ENCODE measurements at places on chromosomes 2 and 18.

GRCh38 chr2:169039702-169040101, 8.6 kb upstream of the ABCB11 start:
- no peaks in the 10 kb centered on the region for H3K27me3 ChIP-seq
- no peaks in the 10 kb centered on the region for H3K4me1 ChIP-seq
- no peak overlapping the region for H3K4me3 ChIP-seq
- no peaks in the 10 kb centered on the region for H3K36me3 ChIP-seq

DNA sequence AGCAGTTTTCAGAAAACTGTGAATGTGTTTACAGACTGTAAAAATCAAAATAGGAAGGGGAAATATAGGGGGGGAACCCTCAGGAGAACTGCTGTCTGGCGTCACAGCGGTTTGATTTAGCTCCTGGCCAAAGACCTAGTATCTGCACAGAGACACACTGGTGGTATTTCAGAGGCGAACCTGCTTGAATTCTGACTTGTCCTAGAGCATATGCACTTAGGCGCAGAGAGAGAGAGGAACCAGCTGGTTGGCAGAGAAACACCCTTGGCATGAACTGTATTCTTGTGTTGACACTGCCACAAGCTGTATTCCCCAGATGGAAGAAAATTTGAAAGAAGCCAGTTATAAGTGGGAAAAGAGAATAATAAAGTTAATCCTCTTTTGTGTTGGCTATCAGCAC, 506.5 kb upstream of the NRP2 start:
- no peak overlapping the region for H3K27ac ChIP-seq
- H3K4me1 ChIP-seq = no peaks in the 10 kb centered on the region
- H3K4me3 ChIP-seq = no peak overlapping the region
- H3K36me3 ChIP-seq = no peaks in the 10 kb centered on the region
- no peak for DNase-seq

GRCh38 chr2:48112911-48113680, 206.8 kb upstream of the FBXO11 start:
- no peaks in the 10 kb centered on the region for H3K36me3 ChIP-seq
- H3K27ac ChIP-seq = peak overlapping the region; percentile 97
- H3K4me3 ChIP-seq = no peak overlapping the region
- DNase-seq = peak; percentile 61
- H3K4me1 ChIP-seq = peaks cover 30% of the 10 kb centered on the region

DNA sequence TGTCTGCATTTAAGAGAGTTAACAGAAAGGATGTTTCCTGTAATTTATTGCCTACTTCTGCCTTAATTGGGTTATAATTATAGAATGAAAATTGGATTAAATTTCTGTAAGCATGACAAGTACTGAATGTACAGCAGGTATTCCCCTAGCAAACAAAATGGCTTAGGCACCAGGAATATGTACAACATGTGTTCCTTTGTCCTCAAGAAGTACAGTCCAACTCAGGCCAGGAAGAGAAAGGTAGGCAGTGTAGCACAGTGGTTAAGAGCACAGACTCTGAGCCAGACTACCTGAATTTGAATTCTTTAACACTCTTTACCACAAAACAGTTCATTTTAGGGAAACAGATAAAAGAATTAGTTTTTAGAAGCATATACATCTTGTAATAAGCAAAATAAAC, 43.1 kb downstream of the COX7A2L start:
- no peaks in the 10 kb centered on the region for H3K4me1 ChIP-seq
- no peak overlapping the region for H3K4me3 ChIP-seq
- no peaks in the 10 kb centered on the region for H3K27me3 ChIP-seq
- no peak overlapping the region for H3K27ac ChIP-seq
- H3K36me3 ChIP-seq = no peaks in the 10 kb centered on the region

DNA sequence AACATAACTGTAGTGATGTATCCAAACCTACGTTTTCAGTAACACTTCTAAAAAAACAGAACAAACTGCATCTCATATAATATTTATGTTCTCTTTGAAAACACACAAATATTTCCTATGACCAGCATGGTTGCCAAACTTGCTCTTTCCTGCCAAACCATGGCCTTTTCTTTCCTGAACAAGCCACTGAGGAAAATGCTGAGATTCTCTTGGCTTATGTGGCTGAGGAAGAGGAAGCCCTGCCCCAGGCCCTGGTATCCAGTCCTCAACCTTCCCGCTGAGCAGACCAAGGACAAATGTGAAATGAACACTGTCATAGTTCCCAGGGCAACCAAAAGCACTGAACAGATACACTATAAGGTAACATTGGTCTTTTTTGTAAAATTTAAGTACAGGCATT, 35.9 kb upstream of the NARS1 start:
- no peak overlapping the region for H3K27ac ChIP-seq
- DNase-seq = no peak
- H3K4me1 ChIP-seq = no peaks in the 10 kb centered on the region
- no peaks in the 10 kb centered on the region for H3K36me3 ChIP-seq
- no peaks in the 10 kb centered on the region for H3K27me3 ChIP-seq

GRCh38 chr18:3491981-3492555, 42.1 kb downstream of the TGIF1 start:
- no peaks in the 10 kb centered on the region for H3K4me1 ChIP-seq
- no peak overlapping the region for H3K27ac ChIP-seq
- H3K27me3 ChIP-seq = no peaks in the 10 kb centered on the region
- H3K4me3 ChIP-seq = no peak overlapping the region
- H3K36me3 ChIP-seq = no peaks in the 10 kb centered on the region

- peaks cover 11% of the 10 kb centered on the region for H3K4me1 ChIP-seq
- DNase-seq = peak; percentile 95
- peak within 1 kb of the TSS; percentile 92 for H3K27ac ChIP-seq
- no peaks in the 10 kb centered on the region for H3K36me3 ChIP-seq
Observed at GRCh38 chr2:74833418-74834233, at the start of gene HK2. HK2 (plus strand) TSS chr2:74834127; CDS start chr2:74834581, 454 bp downstream.

GRCh38 chr2:83015035-83015715, 1443.9 kb downstream of the SUCLG1 start:
- H3K4me3 ChIP-seq = no peak overlapping the region
- no peaks in the 10 kb centered on the region for H3K27me3 ChIP-seq
- no peaks in the 10 kb centered on the region for H3K4me1 ChIP-seq
- H3K27ac ChIP-seq = no peak overlapping the region

DNA sequence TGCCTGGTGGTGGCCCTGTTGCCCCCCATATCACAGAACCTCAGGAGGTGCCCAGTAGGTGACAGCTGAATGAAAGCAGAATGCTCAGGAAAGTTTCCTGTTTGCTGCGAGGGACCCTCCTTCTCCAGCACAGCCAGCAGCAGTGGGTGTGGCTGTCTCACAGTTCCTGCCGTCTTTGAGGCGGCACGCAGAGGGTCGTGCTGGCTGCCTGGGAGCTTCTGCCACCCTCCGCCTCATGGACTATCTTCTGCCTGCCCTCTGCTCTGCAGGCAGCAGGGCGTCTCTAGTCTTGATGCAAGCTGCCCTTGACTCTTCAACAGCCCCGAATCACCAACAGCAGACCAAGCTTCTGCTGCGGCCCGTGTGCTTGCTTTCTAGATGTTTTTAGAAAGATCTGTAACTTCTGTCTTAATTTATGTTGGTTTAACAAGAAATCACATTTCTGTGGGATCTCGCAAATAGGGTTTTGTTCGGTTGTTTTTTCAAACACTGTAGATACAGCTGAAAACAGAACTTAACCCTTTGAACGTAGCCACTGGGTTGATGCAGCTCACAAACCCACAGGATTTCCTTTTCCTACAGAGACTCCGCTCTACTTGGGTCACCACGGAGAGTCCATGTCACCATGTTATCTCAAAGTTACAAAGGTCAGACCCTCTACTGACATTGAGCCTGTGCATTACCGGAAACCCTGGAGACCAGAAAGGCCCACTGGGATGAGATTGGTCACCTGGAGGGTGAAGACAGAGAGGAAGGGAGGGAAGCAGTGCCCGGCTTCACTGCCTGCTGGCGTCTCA, 144.9 kb downstream of the ACOXL start:
- H3K27ac ChIP-seq = no peak overlapping the region
- peaks cover 5% of the 10 kb centered on the region for H3K4me1 ChIP-seq
- no peaks in the 10 kb centered on the region for H3K27me3 ChIP-seq
- DNase-seq = no peak
- H3K36me3 ChIP-seq = no peaks in the 10 kb centered on the region

DNA sequence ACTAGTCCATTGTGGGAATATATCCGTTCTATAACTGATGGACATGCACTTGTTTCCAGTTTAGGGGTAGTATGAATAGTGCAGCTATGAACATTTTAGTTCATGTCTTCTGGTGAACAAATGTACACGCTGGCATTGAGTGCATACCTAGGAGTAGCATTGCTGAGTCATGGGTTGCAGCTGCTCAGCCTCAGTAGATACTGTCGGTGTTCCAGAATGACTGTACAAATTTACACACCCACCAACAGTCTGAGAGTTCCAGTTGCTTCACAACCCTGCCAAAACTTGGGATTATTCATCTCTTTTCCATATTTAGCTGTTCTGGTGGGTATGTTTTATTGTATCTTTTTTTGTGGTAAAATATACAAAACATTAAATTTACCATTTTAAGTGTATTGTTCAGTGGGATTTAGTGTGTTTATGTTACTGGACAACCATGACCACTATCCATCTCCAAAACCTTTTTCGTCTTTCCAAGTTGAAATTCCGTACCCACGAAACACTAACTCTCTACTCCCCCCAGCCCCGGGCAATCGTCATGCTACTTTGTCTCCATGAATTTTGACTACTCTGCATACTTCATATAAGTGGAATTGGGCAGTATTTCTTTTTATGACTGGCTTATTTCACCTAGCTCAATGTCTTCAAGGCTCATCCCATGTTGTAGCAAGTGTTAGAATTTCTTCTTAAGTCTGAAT, 281.0 kb downstream of the PRKCE start:
- no peak for DNase-seq
- H3K27me3 ChIP-seq = no peaks in the 10 kb centered on the region
- no peak overlapping the region for H3K4me3 ChIP-seq
- no peak overlapping the region for H3K27ac ChIP-seq
- peaks cover 3% of the 10 kb centered on the region for H3K4me1 ChIP-seq
